HFF-Myc (cell line): ENCODE measurements at places on chromosomes 16 and 17.

DNA sequence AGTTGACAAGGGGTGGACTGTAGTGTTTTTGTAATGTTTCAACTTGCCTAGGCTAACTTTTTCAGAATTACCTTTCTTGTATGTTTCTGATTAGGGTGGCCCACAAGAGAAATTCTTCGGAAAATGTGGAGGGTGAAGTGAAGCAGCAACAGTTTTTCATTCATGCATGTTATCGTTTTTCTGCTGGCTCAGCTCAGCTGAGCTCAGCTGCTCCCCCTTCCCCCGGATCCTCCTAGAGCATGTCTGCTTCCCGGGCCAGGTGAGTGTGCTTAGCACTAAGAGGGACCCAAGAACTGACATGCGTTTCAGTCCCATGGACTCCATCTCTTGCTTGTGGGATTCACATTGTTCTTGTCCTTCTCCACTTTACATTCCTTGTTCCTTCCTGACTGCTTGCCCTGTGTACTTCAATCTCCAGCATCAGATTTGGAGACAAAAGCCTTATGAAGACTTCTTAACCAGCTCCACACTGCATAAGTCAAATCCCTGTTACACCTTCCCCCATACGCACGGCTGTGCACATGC is 33.6 kb downstream of the SCPEP1 start:
- no peak for DNase-seq

DNA sequence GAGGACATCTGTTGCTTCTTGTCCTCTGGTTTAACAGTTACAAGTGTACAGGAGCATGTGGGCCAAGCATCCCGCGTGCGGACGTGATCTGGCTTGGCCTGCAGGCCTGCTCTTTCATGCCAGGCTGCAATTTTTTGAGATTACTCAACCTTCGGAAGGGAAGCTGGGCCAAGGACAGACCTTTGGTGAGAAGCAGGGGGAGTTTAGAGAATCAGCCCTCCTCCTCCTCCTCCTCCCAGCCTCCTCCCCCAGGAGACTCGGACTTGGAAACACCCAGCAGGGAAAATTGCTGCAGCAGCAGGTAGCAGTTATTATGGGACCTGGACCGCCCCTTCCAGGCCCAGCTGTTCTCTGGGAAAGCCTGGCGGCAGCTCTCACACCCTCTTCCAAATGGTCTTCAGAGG is 5.1 kb upstream of the KLHL36 start:
- peak; percentile 80 for DNase-seq

GRCh38 chr17:36544307-36545076 is at the start of gene GGNBP2:
Gene GGNBP2 (plus strand): TSS chr17:36544919. CDS start chr17:36545725, 806 bp downstream.
- DNase-seq = no peak

- no peak for DNase-seq
Observed at GRCh38 chr16:35221482-35222185, 1762.2 kb downstream of the TP53TG3F start.
